Type B pancreatic cell (in vitro differentiated cells): ENCODE measurements at places on chromosomes 16 and 17. TPM values are rescaled to one million over a fixed set of nuclear protein-coding genes. Genes with fewer than 3 reads are reported as not detected.

GRCh38 chr17:3835410-3836229, 10.4 kb downstream of the NCBP3 start:
- H3K36me3 ChIP-seq: peaks cover 23% of the 10 kb centered on the region
- no peak overlapping the region for H3K27ac ChIP-seq
- no peaks in the 10 kb centered on the region for H3K27me3 ChIP-seq
- H3K4me3 ChIP-seq: no peak overlapping the region
- DNase-seq: no peak

The SOX9 gene
- 19.0 and 54.0 TPM in 2 replicates for total RNA-seq

The ATP1B2 gene
- total RNA-seq: 1.9 and 4.8 TPM in 2 replicates

DNA sequence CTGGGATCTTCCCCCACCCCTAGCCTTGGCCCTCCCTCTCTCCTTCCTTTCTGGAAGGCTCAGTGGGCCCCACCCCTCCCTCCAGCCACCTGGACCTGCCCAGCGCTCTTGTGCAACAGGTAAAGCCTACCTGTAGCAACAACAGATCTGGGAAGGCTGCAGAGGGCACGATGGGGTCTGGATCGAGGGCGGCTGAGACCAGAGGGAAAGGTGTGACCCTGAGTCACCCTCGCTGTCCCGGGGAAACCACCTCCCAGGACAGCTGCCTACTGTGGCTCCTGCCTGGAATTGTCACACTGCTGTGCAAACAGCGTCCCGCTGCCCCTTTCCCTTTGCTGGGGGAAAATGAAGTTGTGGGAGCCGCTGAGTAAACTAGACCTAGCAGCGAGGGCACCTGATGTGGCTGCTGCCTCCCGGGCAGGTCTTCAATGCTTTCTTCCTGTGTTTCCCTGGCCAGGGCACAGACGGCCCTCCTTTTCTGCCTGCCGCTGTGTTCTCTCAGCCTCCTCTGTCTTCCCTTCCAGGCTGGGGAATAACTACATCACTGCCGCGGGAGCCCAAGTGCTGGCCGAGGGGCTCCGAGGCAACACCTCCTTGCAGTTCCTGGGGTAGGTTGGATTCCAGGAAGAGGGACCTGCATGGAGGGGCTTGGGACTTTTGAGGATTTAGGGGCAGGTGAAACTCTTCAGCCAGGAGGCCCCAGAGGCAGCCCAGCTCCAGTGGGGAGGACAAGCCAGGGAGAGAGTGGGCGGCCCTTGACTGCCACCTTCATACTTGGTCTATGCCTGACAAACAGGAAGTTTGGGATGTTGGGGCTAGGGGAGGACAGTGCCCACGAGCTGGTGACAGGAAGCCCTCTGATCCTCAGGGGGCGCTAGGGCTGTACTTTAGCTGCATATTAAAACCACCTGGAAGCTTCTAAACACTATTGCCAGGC, 22.2 kb upstream of the CYLD start:
- H3K4me1 ChIP-seq: peaks cover 28% of the 10 kb centered on the region
- no peak overlapping the region for H3K4me3 ChIP-seq
- no peak overlapping the region for H3K27ac ChIP-seq
- no peaks in the 10 kb centered on the region for H3K36me3 ChIP-seq
- no peaks in the 10 kb centered on the region for H3K27me3 ChIP-seq

GRCh38 chr16:85891776-85892166, 7.2 kb upstream of the IRF8 start:
- no peak overlapping the region for H3K4me3 ChIP-seq
- peak overlapping the region; percentile 30 for H3K27ac ChIP-seq
- no peaks in the 10 kb centered on the region for H3K36me3 ChIP-seq
- no peak for DNase-seq

DNA sequence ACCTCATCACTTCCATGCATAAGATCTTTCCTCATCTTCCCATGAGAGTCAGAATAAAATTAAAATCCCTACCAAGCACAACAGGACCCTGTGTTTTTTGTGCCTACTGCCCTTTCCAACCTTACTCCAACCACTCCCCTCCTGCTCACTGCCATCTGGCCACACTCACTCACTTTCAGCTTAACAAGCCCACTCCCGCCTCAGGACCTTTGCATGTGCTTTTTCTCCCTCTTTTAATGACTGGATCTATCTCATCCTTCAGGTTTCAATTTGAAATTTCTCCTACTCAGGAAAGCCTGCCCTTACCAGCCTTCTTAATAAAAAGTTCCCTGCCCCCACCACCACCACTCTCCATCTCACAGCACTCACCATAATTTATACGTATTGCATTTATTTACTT, 14.7 kb downstream of the C17orf67 start:
- no peak for DNase-seq
- H3K4me3 ChIP-seq: no peak overlapping the region
- H3K36me3 ChIP-seq: no peaks in the 10 kb centered on the region
- peaks cover 17% of the 10 kb centered on the region for H3K27me3 ChIP-seq
- no peak overlapping the region for H3K27ac ChIP-seq

The RPUSD1 gene
- total RNA-seq: 23.7 and 26.6 TPM in 2 replicates

The ABCC3 gene
- total RNA-seq: 10.6 and 13.3 TPM in 2 replicates

DNA sequence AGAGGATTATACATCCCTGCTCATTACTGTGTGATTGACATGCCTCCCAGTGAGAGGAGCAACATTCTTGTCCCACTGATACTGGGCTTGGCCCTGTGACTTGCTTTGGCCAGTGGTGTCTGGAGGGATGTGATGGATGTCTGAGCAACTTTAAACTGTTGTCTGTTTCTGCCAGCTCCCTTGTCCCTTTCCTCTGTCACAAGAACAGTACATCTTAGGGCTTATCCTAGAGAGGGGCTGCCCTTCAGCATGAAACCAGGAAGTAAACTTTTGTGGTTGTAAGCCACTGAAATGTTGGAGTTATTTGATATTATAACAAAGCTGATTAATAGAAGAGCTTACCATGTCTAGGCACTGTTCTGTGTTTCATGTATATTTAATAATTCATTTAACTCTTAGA, 82.9 kb upstream of the GPRC5B start:
- H3K36me3 ChIP-seq: no peaks in the 10 kb centered on the region
- no peak for DNase-seq
- peaks cover 5% of the 10 kb centered on the region for H3K27me3 ChIP-seq
- H3K27ac ChIP-seq: no peak overlapping the region
- H3K4me3 ChIP-seq: no peak overlapping the region

DNA sequence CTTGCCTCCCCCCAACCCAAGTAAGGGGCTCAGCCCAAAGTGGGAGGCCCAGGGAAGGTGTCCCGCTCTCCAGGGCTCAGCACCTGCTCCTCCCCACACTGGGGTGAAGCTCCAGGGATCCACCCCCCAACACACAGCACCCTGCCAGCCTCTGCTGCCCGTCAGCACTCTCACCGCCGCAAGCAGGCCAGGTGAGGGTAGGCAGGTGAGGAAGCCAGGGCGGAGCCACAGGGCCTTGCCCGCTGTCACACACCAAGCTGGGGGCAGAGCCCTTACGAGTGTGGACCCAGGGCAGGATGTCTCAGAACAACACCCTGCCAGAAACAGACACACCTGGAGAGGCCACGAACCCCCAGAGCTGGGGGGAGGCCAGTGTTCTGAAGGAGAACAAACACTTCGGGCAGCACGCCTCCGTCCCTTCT, 19.5 kb downstream of the PLLP start:
- H3K36me3 ChIP-seq: no peaks in the 10 kb centered on the region
- DNase-seq: no peak
- H3K4me1 ChIP-seq: peaks cover 15% of the 10 kb centered on the region
- H3K27me3 ChIP-seq: no peaks in the 10 kb centered on the region
- no peak overlapping the region for H3K4me3 ChIP-seq

DNA sequence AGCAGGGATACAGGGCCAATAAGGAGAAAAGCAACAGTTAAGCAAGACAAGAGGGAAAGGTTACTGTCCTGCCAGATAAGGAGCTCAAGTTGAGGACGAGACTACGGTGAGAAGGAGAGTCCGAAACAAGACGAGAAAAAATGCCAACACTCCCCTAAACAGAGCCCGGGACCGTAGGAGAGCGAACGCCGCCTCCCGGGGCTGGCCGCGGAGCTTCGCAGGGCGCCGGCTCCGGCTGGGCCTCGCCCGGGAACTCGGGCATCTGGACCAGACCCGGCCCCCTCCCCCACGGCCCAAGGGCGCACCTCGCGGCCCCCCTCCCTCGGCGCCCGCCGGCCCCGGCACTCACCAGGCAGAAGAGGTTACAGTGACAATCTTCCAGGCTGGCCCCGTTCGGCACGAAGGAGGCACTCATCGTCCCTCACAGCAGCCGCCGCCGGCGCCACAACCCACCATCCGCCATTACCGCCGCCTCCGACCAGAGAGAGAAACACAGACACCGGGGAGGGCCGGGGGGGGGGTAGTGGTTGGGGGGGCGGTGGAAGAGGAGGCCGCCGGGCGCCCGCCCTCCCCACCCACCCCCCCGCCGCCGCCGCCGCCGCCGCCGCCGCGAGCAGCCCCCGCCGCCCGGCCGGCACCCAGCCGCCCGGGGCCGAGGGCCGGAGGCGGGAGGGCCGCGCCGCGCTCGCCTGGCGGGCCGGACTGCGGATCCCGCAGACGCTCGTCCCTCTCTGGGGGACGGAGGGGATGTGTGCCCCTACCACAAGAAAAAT, at the start of gene MED13:
MED13 (minus strand) TSS at position 488 of the 773 bp plus-strand sequence; CDS start at position 415, 73 bp downstream.
- no peaks in the 10 kb centered on the region for H3K27me3 ChIP-seq
- H3K4me1 ChIP-seq: peaks cover 20% of the 10 kb centered on the region
- H3K36me3 ChIP-seq: peaks cover 8% of the 10 kb centered on the region
- DNase-seq: peak; percentile 75
- H3K27ac ChIP-seq: peak within 1 kb of the TSS; percentile 99

The XYLT1 gene
- 14.3 and 14.9 TPM in 2 replicates for total RNA-seq

The DHX58 gene
- 0.72 and 1.3 TPM in 2 replicates for total RNA-seq

DNA sequence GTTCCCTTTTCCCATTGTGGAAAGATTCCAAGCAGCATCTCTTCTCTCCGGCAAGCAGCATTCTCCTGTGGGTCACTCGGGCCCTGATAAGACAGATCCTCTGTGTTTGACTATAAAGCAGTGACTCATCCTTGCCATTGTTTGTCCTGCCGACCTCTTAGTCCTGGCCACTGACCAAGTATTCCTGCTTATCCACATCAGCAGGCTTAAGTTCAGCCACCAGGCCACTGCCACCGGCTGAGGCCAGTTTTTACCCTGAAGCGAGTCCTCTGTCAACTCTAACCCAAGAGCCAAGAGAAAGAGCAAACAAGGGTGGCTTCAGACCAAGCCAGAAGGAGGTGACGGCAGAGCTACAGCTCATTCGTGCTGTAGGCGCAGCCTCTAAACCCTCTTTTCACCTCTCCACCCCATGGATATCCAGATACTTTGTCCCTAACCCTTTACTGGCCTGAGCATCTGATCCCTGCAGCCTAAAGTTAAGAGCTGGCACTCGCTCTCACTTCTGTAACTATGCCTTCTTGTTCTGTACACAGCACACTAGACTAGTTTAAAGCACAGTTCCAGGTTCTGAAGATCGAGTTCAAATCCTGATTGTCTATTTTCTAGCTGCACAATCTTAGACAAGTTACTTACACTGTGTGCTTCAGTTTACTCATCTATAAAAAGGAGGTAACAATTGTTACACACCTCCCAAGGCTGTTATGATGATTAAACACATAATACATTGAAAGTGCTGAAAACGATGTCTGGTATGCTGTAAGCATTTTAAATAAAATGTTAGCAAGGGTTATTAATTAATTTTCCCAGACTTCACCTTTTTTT, 31.0 kb downstream of the SOX9 start:
- H3K4me1 ChIP-seq: peaks cover 10% of the 10 kb centered on the region
- H3K27me3 ChIP-seq: peaks cover 37% of the 10 kb centered on the region
- no peaks in the 10 kb centered on the region for H3K36me3 ChIP-seq
- H3K27ac ChIP-seq: peak overlapping the region; percentile 48
- no peak overlapping the region for H3K4me3 ChIP-seq

DNA sequence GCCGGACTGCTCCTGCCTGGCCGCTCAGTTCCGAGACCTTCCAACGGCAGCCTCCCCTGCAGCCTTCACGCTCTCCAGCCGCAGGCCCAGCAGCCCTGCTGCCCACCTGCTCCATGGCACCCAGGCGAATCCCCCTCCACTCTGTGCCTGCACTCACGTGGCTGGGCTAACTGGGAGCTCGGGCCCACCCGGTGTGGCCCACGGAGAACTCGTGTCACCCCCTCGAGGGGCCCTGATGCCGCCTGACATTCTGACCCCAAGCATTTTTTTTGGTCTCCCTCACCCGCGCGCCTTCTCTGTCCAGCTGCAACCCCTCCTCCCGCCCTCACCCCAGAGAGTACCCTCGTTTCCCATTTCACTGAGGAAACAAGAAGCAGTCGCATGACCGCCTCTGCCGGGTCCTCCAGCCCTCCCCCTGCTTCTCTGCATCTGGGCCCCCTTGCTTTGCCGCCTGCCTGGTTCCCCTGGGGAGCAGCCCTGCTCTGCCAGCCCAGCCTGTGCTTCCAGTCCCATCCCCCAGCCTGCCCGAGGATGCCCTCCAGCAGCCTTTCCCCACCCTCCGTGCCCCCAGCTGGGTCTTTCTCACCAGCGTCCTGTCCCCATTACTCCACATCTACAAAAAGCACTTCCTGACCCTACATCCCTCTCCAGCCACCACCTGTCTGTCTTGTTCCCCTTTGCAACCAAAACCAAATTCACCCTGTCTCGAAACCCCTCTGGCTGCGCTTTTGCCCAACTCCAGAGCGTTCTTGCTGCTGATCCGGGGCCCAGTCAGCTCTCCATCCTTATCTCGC, 146.4 kb upstream of the CHMP6 start:
- H3K4me1 ChIP-seq: peaks cover 15% of the 10 kb centered on the region
- H3K36me3 ChIP-seq: peaks cover 19% of the 10 kb centered on the region
- no peaks in the 10 kb centered on the region for H3K27me3 ChIP-seq
- no peak for DNase-seq
- no peak overlapping the region for H3K27ac ChIP-seq

The PIRT gene
- 0.34 and 0.38 TPM in 2 replicates for total RNA-seq

DNA sequence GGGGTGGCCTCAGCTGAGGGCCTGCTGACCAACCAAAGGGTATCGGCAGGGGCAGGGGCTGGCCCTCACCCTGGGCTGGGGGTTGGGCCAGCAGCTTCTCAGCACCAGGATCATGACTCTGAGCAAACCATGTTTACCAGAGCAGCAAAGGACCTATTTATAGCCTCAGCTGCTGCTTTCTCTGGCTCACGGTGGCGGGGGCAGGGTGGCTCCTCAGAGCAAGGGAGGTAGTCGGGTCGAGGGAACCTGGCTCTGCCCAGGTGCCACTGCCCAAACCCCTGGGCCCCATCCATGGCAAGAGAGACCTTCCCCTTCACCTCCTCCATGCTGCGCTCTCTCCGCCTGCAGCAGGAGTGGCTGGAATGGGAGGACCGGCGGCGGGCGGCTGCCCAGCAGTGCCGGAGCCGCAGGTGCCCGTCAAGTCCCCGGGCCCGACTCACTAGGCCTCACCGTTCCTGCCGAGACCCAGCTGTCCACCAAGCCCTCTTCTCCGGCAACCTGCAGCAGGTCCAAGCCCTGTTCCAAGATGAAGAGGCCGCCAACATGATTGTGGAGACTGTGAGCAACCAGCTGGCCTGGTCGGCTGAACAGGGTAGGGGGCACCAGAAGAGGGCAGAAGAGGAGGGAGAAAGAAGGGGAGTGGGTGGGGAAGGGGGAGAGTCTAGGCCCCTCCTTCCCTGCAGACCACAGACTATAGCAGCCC, at the start of gene ASB16:
ASB16 (plus strand) TSS at position 206 of the 703 bp plus-strand sequence; CDS start at position 292, 86 bp downstream.
- no peak for DNase-seq
- peaks cover 15% of the 10 kb centered on the region for H3K4me1 ChIP-seq
- peaks cover 3% of the 10 kb centered on the region for H3K36me3 ChIP-seq
- no peak within 1 kb of the TSS for H3K4me3 ChIP-seq

The CIITA gene
- not detected in 2 replicates for total RNA-seq

The NPIPB6 gene
- total RNA-seq: 2.0 and 2.2 TPM in 2 replicates

The CCL17 gene
- total RNA-seq: not detected in 2 replicates
